RCC 7860 (cell line): ENCODE measurements at places on chromosomes 1 and 21.

DNA sequence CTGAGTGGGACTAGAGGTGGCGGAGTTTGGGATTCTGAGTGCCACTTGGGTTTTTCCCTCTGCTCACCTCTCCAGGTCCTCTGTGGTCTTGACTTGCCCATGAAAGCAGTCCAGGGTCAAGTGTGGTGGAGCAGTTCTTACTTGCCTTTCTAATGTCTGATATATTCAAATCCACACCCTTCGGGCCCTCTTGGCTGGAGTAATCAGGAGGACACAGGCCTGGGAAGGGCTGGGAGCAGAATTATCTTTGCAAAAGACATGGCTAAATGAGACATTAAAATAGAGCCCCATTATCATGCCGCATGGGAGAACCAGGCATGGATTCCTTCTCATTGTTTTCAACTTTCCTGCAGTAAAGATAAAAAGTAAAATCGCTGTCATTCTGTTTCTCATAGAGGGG is 74.0 kb downstream of the NFASC start:
- no peak for DNase-seq

- peak; percentile 100 for DNase-seq
Observed at GRCh38 chr1:44721485-44722361, 9.2 kb downstream of the RNU5D-1 start.

- DNase-seq: peak; percentile 58
Observed at GRCh38 chr1:224106568-224107281, 7.2 kb upstream of the FBXO28 start.

- no peak for DNase-seq
Observed at GRCh38 chr1:203229471-203230135, at the start of gene CHIT1. Gene CHIT1, minus strand, starts transcription at chr1:203229673. Its CDS starts 37 bp downstream, at chr1:203229636.

GRCh38 chr1:238895911-238896310 is 490.5 kb upstream of the CHRM3 start:
- no peak for DNase-seq

DNA sequence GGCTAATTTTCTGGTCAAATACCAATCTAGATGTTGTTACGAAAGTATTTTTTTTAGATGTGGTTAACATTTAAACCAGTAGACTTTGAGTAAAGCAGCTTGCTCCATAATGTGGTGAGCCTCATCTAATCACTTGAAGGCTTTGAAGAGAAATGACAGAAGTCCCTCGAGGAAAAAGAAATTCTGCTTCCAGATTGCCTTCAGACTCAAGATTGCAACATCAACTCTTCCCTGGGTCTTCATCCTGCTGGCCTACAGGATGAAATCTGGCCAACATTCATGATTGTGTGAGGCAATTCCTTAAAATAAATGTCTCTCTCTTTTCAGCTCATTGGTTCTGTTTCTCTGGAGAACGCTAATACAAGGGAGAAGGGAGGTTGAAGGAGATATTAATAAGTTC is 32.5 kb upstream of the SSX2IP start:
- DNase-seq: no peak

- DNase-seq: no peak
Observed at GRCh38 chr1:202365092-202365815, 16.8 kb downstream of the PPP1R12B start.

- DNase-seq: no peak
Observed at GRCh38 chr21:39347537-39347936, 1.4 kb downstream of the HMGN1 start.

DNA sequence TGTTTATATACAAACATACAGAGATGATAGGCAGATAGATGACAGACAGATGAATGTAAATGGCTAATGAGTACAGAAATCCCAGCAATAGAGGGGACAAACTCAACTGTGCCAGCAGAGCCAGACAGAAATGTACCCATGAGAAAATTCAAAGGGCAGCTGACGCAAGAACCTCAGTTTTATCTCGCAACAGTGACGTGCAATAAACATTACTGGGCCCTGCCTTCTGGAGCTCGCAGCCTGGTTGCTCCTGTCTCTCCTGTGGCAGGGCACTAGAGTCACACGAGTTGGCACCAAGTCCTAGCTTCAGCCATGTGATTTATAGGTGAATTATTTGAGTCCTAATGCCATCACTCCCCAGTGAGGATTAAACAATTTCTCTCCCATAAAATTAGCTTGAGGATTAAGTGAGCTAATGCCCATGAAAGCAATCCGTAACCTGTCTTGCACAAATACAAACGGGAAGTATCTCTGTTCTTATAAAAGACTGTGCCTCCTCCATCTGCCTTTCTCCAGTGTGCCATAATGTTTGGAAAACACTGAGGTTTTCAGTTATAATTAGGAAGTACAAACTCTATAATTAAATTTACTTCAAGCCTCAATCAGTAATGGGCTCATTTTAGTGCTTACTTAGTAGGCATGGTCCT is 50.7 kb downstream of the VAV3 start:
- DNase-seq: no peak

- DNase-seq: no peak
Observed at GRCh38 chr1:40926441-40926840, 53.1 kb upstream of the CTPS1 start.

DNA sequence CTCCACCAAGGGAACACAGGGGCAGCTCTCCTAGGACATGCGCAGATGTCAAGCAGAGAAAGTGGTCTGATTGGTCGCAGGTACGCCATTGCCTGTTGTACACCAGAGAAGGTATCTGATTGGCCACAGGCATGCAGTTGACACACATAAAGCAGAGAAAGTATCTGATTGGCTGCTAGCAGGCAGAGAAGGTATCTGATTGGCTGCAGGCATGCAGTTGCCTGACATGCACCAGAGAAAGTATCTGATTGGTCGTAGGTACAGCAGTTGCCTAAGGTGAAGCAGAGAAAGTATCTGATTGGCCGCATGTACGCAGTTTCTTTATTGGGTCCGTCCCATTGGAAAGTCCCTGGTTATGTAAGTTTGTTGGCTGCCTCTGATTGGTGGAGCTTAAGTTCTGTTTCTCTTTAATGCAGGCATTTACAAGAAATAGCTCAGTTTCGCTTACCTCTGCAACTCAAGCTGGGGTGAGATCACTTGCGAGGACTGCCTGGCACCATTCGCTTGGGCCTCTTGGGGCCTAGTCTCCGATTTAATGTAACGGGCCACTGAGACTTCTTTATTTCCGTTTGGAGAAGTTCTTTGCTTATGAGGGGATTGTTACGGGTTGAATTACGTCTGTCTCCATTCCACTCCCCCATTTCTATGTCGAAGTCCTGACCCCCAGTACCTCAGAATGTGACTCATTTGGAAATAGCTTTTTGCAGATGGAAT is 74.2 kb downstream of the SIK1 start:
- DNase-seq: peak; percentile 9

DNA sequence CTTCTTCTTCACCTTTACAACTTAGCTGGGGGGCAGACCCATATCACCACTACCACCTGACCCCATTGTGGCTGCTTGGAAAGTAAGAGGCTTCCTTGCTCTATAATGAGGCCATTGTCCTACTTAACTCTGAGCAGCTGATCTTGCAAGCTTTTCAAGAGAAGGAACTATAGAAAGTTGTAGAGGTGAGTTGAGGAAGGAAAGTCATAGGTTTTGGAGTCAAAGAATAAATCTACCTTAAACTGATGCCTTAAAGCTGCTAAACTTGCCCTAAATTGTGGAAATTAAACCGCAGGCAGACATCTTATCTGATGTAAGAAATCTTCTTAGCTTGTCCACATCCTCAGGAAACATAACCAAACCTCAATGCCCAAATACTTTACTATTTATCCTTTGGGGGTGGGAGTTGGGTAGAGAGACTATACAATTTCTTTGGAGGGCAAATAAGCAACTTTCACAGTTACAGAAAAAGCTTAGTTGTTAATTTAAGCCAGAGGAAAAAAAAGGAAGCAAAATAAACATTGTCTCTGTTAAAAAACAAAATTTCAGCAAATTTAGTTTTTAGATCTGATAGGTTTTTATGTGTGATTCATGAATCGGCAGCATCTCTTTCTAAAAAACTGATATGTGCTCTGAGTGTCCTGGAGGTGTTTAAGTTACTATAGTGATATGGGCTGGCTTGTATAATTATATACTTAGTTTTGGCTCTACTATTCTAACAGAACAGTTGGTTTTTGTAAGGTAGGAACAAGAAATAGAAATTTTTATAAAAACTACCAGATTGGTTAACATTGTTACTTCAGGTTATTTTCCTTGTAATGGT is 4.7 kb downstream of the IL23R start:
- DNase-seq: no peak

DNA sequence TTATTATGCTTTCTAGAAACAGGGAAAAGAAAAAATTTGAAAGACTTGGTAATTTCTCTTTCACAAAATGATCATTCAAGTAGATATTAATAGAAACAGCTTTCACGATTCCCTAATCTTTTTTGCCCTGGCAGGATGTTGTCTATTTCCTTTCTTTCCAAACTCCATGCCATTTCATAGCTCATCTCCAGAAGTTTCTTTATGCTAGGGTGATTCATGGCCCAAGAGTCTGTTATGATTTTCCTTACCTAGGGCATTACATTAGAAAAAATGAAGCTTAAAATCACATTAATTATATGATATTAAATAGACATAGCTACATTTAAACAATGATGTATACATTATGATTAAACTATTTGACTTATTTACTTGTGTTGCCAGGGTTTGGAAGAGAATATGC is 762.1 kb downstream of the LTN1 start:
- DNase-seq: no peak

DNA sequence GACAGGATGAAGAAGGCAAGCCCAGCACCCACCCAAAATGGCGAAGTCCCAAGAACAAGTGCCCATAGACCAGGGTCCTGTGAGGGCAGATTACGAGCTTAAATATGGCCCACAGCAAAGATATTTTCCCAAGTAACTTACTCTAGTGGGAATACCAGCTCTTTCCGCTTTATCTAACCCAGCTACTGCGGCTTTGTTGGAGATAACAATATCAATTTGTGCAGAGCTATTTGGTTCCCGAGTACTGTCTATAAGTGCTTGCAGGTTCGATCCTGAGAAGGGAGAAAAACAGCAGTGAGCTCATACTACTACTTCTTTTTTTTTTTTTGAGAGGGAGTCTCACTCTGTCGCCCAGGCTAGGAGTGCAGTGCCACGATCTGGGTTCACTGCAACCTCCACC is 14.3 kb upstream of the DNAJC28 start:
- DNase-seq: no peak

DNA sequence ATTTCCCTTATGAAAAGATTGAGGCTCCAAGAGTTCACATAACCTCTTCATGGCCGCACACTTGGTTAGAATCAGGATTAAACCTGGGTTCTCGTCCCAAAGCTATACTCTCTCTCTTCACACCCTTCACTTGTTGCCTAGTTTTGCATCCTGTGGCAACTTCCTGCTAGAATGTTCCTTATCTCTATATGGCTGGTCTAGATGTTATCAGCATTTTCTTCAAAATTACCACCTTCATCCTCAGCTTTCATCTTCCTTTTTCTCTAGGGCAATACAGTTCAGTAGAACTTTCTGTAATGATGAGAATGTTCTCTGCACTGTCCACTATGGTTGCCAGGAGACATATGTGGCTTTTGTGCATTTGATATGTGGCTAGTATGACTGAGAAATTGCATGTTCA is 31.1 kb upstream of the BCAR3 start:
- no peak for DNase-seq

GRCh38 chr1:64059556-64059955 is 143.9 kb upstream of the UBE2U start:
- DNase-seq: peak; percentile 56

GRCh38 chr1:219383281-219383680 is 209.6 kb downstream of the LYPLAL1 start:
- no peak for DNase-seq
